ENCODE measurements at places on chromosomes 12 and 14. TPM values are rescaled to one million over a fixed set of nuclear protein-coding genes. Genes with fewer than 3 reads are reported as not detected.

DNA sequence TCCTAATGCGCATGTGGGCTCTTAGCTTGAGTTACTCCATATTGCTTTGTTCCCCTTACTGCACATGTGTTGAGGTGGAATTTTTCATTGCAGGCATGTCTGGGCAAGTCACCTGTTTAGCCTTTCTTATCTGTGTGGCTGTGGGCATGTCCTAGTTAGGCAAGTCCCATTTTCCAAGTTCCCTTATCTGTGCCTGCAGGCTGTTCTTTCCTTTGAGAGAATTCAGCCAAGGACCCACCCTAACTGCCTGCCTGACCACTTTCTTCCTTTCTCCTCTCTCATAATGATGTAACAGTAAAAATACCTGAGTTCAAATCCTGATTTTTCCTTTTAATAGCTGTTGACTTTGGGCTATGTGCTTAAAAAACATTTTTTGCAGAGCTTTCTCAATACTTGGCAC lies 870.6 kb downstream of the NRXN3 start:
- no peak for DNase-seq

- no peak for DNase-seq
Measured at GRCh38 chr12:80837342-80837978, 100.3 kb downstream of the LIN7A start.

Gene CD4
- total RNA-seq = not detected

GRCh38 chr12:53300187-53300586 lies 692 bp downstream of the MYG1 start:
- DNase-seq = no peak

DNA sequence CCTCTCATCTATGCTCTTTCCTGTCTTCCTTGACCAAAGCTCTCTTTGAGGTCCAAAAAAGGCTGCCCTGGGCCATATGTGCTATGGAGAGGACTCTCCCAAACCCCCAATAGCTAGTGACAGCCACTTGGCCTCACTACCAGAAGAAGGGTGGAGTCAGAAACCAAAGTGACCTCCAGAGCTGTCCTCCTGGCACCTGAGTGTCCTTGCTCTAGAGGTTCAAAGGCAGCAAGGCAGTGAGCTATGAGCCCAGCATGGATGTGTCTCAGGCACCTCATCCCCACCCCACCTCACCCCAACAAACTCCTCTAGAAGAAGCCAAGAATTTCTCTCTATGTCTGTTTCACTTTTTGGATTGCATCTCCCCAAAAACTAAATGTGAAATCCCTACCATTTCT lies 4.1 kb upstream of the AQP5 start:
- DNase-seq = no peak

- no peak for DNase-seq
Measured at GRCh38 chr12:2775431-2775830, 19.3 kb upstream of the FKBP4 start.

- DNase-seq = no peak
Measured at GRCh38 chr12:121240062-121240420, 30.1 kb downstream of the P2RX4 start.

GRCh38 chr12:78260976-78261375 lies 430.3 kb downstream of the NAV3 start:
- no peak for DNase-seq

Gene SYT1
- total RNA-seq = 13.2 TPM

DNA sequence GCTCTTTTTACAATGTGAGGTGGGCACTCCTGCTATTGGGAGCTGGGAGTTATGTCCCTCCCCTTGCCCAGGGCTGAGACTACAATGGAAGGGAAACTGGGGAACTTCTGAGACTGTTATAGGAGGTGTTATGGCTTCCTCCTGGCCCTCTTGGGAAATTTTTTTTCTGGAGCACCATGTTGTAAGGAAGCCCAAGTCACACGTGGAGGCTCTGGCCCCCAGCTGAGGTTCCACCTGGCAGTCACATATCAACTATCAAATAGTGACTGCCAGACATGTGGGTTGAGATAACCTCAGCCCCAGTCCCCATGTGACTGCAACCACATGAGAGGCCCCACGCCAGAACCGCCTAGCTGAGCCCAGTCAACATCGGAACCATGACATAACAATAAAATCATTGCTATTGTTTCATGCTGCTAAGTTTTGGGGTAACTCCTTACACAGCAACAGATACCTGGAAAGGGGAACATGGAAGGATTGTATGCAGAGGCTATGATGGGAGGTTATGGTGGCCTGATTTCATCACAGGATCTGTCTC lies 99.4 kb upstream of the NCOR2 start:
- DNase-seq = no peak

DNA sequence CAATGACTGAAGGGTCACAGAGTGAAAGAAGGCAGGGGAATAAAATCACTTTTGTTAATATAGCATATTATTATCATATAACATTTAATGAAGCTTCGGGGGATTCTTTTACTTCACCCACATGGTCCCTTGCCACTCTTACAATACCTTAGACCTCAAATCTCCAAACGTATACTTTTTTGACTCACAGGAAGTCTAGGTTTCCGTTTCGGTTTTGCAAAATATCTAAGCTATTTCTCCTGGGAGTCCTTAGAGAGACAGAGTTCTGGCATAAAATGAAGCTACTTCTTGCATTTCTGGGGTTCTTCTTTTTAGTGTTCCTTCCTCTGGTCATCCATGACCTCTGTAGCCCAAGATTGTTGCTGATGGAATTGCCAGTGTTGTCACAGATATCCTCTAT lies 590.5 kb upstream of the ATP2B1 start:
- DNase-seq = no peak

Gene SDR9C7
- not detected for total RNA-seq

DNA sequence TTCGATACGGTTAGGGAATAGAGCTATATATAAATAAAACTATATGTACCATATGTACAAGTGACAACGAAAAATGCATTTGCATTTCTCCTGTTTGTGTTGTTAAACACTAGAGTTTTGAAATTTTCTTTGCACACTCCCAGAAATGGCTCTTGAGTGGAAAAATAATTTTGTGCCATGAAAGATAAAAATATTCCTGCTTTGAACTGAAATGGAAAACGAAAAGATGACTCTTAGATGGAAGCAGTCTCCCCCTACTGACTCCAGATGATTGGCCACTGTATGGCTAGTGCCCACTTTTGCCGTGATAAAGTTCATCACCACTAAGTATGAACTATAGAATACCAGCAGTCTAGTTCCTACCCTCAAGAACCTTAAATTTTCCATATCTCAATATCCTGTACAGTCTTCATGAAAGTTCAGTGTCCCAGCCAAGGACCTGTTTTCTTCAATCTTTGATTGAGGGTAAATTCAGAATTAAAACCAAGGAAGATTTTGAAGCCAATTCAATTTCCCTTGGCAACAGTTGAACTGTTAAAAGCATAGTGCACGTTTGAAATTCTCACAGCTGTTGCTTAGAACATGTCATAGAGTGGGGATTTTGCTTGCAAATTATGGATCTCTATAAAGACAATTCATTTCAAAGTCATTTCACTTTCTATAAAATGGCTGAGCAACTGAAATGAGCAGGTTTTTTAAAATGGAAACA lies 1.6 kb upstream of the PPP2R5E start:
- no peak for DNase-seq

All from glomerular endothelial cell (primary cell).